ENCODE measurements at places on chromosomes 2 and 18.

GRCh38 chr2:69434753-69435152 lies 2.5 kb downstream of the NFU1 start:
- DNase-seq, result no peak

DNA sequence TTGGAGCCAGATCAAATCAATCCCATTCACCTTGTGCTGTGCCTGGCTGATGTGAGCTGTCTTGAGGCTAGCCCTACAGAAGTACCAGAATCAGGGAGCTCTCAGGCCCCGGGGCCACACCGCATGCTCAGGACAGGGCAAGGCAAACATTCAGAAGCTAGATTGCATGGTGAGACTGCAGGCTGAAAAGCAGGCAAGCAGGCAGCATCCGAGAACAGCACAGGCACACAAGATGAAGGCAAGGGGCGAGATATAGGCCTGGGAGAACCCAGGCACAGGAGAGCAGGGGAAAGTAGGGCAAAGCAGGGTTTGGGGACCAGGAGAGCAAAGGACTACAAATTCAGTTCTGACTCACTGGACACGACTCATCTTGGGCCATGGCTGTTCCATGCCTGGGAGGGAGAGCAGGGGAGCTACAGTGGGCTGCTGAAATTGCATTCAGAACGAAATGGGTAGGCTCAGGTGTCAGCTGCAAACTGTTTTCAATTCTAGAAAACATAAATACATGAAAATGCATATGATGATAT lies 59.6 kb downstream of the GALNT14 start:
- no peak for DNase-seq

DNA sequence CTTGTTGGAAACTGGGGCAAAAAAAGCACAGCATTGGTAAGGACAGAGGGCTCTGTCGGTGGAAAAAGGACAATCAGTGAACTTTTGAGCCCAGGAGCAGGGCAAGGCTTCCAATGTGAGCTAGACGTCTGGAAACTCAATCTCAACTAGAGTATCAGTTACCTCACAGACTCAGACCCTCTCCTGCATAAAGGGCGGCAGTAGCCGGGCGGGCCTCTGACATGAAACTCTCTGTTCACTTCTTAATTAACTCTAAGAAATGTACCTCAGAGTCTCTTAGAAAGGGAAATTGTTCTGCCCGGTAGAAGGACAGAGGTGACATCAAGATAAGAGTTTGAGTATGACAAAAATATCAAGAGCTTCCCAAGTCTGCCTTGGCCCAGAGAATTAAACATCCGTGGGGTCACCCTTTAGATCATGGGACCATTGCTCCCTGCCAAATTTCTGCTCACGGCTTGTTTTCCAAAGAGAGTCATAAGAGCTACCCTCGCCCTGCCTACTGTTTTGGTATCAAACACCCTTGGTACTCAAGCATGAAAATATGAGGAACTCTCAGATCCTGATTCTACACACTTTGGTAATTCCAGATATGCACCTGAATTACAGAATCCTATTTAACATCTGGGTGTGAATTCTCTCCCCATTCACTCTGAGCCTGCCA lies 103.5 kb upstream of the PKDCC start:
- DNase-seq, result no peak

- DNase-seq, result no peak
These were observed 875.5 kb upstream of the FAM98A start for GRCh38 chr2:34474646-34475045.

GRCh38 chr2:72629062-72629461 lies 196.8 kb downstream of the EXOC6B start:
- no peak for DNase-seq

- no peak for DNase-seq
These were observed 108.6 kb downstream of the APOB start for GRCh38 chr2:20935168-20935775.

GRCh38 chr18:53947092-53947640 lies 277.3 kb downstream of the MBD2 start:
- DNase-seq, result no peak

- DNase-seq, result no peak
These were observed 41.9 kb downstream of the LRRFIP1 start for GRCh38 chr2:237669283-237669627.

- DNase-seq, result no peak
These were observed 461.2 kb downstream of the CDH2 start for GRCh38 chr18:27715751-27716150.

DNA sequence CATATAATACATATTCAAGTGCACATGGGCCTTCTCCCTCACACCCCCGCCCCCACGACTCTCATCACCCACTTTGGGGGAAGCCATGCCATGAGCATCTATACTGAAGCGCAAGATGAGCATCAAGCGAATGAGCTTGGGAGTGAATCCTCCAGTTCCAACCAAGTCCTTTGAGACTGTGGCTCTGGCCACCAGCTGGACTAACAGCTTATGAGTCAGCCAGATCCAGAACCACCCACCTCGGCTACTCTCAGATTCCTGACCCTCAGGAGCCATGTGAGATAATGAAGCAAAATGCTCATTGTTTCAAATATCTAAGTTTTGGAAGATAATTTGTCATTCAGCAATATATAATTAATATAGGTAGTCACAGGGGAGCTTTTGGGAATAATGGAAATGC lies 22.2 kb upstream of the IL1RL1 start:
- DNase-seq, result no peak

DNA sequence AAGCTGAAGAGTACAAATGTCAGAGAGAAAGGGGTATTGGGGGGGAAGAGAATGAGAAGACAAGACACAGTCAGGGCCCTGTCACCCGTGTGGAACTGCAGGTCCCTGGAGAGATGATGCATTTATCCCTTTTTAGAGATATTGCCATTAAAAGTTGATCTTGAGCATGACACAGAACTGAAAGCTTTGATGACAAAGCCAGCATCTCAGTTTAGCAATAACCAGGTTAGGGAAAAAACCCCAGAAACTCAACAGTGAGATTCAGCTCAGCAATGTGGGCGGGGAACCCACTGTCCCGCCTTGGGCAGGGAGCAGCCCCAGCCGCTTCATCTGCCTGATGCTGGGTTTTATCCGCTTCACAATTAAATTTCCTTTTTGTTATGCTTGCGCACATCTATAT lies 181.1 kb downstream of the NEDD4L start:
- no peak for DNase-seq

DNA sequence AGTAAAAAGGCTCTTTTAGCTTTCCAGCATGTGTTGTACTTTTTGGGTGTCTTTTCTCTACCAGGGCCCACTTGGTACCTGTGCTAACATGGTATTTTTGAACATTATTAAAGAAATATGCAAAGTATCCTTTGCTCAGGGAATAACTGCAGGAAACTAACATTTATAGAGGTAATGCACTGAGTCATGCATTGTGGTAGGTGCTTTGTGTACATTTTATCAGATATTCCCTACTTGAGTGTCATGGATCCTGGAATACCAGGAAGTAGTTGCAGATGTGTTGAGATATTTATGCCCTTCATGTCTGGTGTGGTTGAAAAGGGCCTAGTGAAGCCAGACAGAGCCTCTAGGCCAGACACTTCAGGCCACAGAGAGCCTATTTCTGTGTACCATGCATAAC lies 215.5 kb upstream of the CYRIA start:
- DNase-seq, result no peak

DNA sequence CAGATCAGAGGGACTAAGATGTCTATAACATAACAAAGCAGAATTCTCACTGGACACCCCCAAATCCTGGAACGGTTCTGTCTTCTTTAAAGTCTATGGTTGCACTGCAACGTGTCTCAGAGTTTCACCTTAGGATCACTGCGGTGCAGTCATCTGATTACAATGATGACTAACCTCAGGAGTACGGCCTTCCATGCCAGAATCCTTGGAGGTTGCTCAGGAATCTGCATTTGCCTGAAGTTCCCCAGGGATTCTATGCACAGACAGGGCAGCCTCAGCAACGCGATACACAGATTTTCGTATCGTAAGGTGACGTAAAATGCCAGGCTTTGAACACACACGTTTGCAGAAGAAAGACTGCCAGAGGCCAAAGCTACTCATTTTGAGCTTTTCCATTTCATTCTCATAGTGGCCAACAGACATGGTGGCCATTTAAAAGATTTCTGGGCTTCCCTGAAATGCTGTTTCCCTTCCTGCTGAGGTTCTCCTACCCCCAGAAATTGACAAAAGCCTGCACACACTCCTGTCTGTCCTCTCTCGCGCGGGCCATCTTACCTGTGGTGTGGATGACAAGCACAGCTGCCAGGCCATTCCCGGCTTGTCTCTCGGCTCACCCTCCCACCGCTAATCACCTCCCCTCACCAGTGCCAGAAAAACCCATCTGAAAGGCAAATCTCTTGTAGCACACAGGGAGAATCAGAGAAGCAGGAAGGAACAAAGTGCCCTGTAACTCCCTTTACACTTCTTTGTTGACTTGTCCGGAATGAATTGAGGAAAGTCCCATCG lies 148.8 kb downstream of the ACKR3 start:
- no peak for DNase-seq

GRCh38 chr18:77150588-77150987 lies 18.0 kb upstream of the MBP start:
- DNase-seq, result no peak

GRCh38 chr2:170176212-170176611 lies 1.7 kb upstream of the MYO3B start:
- no peak for DNase-seq

- no peak for DNase-seq
These were observed 34.5 kb upstream of the GRB14 start for GRCh38 chr2:164655750-164656149.

Measured in activated CD8-positive, alpha-beta memory T cell treated with anti-CD3 and anti-CD28 coated beads, Interleukin-2, amount 50 U/mL, for 48 hours (primary cell).